Heart right ventricle (tissue), 16 donors: ENCODE measurements at places on chromosomes 11 and 22.
A peak's percentile ranks its signal among the peaks of the same experiment; 100 is the strongest.

GRCh38 chr11:9396752-9397151, 12.3 kb downstream of the IPO7 start:
- no peak for DNase-seq

DNA sequence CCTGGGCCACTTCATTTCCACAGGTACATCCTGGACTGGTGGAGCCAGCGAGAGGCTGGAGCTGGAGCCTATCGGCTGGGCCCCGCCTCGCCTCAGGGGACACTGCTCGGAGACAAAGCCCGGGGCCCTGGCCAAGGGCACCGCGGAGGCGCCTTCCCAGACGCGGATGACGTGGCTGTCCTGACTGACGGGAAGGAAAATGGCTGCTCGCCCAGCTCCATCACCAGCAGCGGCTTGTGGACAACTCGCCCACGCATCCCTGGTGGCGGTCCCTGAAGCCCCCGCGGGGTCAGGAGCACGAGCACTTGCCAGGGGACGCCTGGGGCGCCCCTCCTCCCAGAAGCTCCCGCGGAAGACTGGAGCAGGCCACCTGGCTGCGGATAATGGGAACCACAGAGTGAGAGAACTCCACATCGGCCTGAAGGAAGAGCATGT, 49.6 kb downstream of the CECR2 start:
- DNase-seq = peak; percentile 23

GRCh38 chr11:46105134-46105628, 16.1 kb downstream of the PHF21A start:
- DNase-seq = no peak

GRCh38 chr11:35478471-35479091, 46.8 kb downstream of the PAMR1 start:
- peak; percentile 11 for DNase-seq

DNA sequence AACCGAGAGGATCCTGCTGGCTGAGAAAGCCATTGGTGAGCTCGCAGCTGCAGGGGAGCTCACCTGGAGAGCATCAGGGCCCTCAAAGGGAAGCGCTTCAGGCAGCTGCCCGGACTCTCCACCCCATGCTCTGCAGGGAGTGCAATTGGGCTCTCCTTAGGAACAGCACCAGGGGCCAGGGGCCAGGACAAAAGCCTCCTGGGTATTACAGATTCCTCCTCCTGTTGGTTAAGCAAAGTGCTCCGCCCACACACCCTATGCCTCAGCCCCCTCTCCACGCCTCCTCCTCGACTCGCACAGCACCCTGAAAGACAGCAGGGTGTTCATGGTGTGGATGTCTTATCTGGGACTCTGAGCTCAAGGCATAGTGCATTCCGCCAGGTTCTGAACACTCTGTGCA, 139.9 kb downstream of the SHANK2 start:
- no peak for DNase-seq
